ENCODE measurements at places on chromosomes 2 and 18. TPM values are rescaled to one million over a fixed set of nuclear protein-coding genes. Genes with fewer than 3 reads are reported as not detected.

The INHBB gene
- total RNA-seq: not detected

The IL1RN gene
- 0.16 TPM for total RNA-seq

The ACOXL gene
- not detected for total RNA-seq

The ARHGAP25 gene
- 0.47 TPM for total RNA-seq

The DSC3 gene
- total RNA-seq: 0.09 TPM
